ENCODE measurements at places on chromosomes 7 and 10.

GRCh38 chr7:110569486-110570205, 521.3 kb upstream of the LRRN3 start:
- DNase-seq, result peak; percentile 15

- DNase-seq, result peak; percentile 19
These were observed 18.3 kb downstream of the STEAP1B start for GRCh38 chr7:22481726-22482125.

GRCh38 chr7:107463139-107464078, 6.4 kb upstream of the GPR22 start:
- peak; percentile 81 for DNase-seq

DNA sequence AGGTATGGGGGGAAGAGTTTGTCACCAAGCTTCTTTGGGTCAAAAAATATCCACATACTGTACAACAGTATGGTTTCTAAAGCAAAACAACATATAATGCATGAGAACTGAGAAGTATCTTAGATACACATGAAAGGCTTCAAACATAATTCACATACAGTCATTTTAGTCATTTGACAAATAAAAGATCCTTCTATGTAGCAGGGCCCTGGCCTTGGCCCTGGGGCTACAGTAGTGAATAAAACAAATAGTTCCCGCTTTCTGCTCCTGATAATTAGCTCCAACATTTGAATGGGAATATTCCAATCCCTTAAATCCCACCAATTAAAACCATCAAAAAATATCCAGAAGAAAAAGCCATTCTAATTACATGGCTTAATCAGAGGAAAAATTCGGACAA, 51.3 kb downstream of the MALSU1 start:
- no peak for DNase-seq
